ENCODE measurements at places on chromosomes 1 and 21. TPM values are rescaled to one million over a fixed set of nuclear protein-coding genes. Genes with fewer than 3 reads are reported as not detected.

KPRP gene
- total RNA-seq, result 0.04 TPM

TCHHL1 gene
- total RNA-seq, result 0.08 TPM

LYPD8 gene
- total RNA-seq, result not detected

FCRL4 gene
- total RNA-seq, result not detected

GLIS1 gene
- 0.04 TPM for total RNA-seq

SFN gene
- 1,807 TPM for total RNA-seq

CLEC20A gene
- not detected for total RNA-seq

NR1I3 gene
- total RNA-seq, result not detected

RIMS3 gene
- 3.6 TPM for total RNA-seq

EXO1 gene
- total RNA-seq, result 5.5 TPM

C1orf21 gene
- total RNA-seq, result 24.6 TPM

ETV3L gene
- total RNA-seq, result not detected

LCE1A gene
- 2.9 TPM for total RNA-seq

MTARC1 gene
- 4.8 TPM for total RNA-seq

OR2T11 gene
- not detected for total RNA-seq

LCE2A gene
- not detected for total RNA-seq

GSTM4 gene
- total RNA-seq, result 5.7 TPM

DAP3 gene
- total RNA-seq, result 167 TPM

CPTP gene
- 32.2 TPM for total RNA-seq

HES5 gene
- 0.31 TPM for total RNA-seq

SIM2 gene
- total RNA-seq, result 0.08 TPM

PEX11B gene
- total RNA-seq, result 24.5 TPM

RUNX3 gene
- total RNA-seq, result 0.15 TPM

NOTCH2NLA gene
- 39.8 TPM for total RNA-seq

GPR3 gene
- total RNA-seq, result 1.0 TPM

GJA5 gene
- 0.55 TPM for total RNA-seq

C1orf94 gene
- not detected for total RNA-seq

CATSPERE gene
- total RNA-seq, result not detected

TRIM17 gene
- not detected for total RNA-seq

FYB2 gene
- not detected for total RNA-seq

KCNK1 gene
- total RNA-seq, result 9.4 TPM

UCK2 gene
- total RNA-seq, result 112 TPM

CCDC24 gene
- 9.1 TPM for total RNA-seq

SMG5 gene
- total RNA-seq, result 40.1 TPM

ZNF593OS gene
- total RNA-seq, result not detected

WNT3A gene
- not detected for total RNA-seq

PLCH2 gene
- total RNA-seq, result 124 TPM

POFUT2 gene
- 14.7 TPM for total RNA-seq

PTAFR gene
- 28.3 TPM for total RNA-seq

MRPL39 gene
- 70.2 TPM for total RNA-seq

XCL1 gene
- not detected for total RNA-seq

TMEM59 gene
- total RNA-seq, result 119 TPM

LHX8 gene
- total RNA-seq, result not detected

NR0B2 gene
- not detected for total RNA-seq

PDC gene
- total RNA-seq, result not detected

APCS gene
- total RNA-seq, result not detected

ATP1A2 gene
- not detected for total RNA-seq

CHIA gene
- not detected for total RNA-seq

ACTN2 gene
- total RNA-seq, result not detected

PLA2G2A gene
- not detected for total RNA-seq

CYYR1 gene
- 10.9 TPM for total RNA-seq

PLPPR4 gene
- total RNA-seq, result not detected

SLC6A17 gene
- total RNA-seq, result not detected

DPH2 gene
- total RNA-seq, result 15.0 TPM

SPATA6 gene
- total RNA-seq, result 0.34 TPM
